ENCODE measurements at places on chromosomes 4 and X.

- DNase-seq = no peak
These were observed 67.6 kb upstream of the PPARGC1A start for GRCh38 chr4:23957465-23957864.

- peak; percentile 69 for DNase-seq
These were observed 40.7 kb upstream of the DDX3X start for GRCh38 chrX:41293269-41293668.

DNA sequence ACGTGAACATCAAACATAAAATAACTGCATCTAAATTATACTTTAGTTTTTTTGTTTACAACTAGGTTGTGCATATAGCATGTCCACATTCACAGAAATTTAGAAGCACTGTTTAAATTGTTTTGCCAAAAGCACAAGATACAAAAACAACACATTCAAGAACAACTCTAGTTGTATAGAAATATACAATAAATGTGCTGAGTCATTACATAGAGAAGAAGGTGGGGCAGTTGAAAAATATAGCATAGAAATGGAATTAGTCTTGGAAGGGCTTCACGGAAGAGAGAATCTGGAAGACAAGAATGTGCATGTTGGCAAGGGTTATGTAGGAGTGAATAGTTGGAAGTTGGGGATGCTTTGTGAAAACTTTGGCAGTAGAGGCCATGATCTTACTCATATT, 239.0 kb upstream of the GLRA2 start:
- no peak for DNase-seq

GRCh38 chr4:134313591-134313990, 112.0 kb upstream of the PABPC4L start:
- DNase-seq = no peak

- DNase-seq = no peak
These were observed 57.1 kb downstream of the TMEM131L start for GRCh38 chr4:153523164-153523796.

GRCh38 chr4:101074326-101074725, 273.0 kb downstream of the PPP3CA start:
- DNase-seq = no peak

DNA sequence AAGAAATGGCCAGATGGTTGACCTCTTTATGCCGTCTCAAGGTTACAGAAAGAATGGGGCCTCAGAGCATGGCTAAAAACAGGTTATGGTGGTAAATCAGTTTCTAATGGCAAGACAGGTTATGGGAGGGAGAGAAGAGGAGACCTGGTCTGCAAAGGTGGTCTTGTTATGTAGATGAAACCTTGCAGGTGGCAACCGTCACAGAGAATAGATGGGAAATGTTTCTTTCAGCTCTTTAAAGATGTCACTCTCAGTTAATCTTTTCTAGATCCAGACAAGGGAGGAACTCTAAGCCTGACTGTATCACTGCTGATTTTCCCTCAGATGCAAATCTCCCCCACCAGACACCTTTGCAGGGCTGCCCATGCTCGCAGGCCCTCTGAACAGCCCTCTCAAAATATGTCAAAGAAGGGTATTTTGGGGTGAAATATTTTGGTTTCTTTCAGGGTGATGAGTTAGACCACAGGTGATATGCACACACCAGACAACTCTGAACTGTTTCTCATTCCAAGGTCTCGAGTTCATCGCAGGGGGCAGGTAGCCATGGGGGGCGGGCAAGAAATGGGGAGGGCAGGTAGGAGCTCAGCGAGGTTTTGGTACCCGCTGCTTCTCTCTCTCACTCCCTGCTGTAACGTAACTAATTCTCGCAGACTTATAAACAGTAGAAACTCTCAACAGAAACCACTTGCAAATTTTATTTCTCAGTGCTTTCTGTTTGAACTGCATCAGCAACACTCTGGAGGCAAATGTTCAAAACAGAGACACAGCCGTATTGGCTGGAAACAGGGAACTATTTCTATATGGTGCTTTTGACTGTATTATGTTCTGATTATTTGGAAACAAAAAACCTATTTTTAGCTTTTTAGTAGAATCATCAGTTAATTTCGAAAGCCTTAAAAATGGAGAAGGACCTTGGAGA, 32.4 kb downstream of the CASP3 start:
- DNase-seq = no peak

- DNase-seq = no peak
These were observed 54.2 kb upstream of the SMIM10 start for GRCh38 chrX:134936542-134936941.

- DNase-seq = peak; percentile 6
These were observed 671 bp downstream of the HPF1 start for GRCh38 chr4:169756971-169757574.

- DNase-seq = no peak
These were observed 2.5 kb downstream of the UBA1 start for GRCh38 chrX:47196098-47196497.

DNA sequence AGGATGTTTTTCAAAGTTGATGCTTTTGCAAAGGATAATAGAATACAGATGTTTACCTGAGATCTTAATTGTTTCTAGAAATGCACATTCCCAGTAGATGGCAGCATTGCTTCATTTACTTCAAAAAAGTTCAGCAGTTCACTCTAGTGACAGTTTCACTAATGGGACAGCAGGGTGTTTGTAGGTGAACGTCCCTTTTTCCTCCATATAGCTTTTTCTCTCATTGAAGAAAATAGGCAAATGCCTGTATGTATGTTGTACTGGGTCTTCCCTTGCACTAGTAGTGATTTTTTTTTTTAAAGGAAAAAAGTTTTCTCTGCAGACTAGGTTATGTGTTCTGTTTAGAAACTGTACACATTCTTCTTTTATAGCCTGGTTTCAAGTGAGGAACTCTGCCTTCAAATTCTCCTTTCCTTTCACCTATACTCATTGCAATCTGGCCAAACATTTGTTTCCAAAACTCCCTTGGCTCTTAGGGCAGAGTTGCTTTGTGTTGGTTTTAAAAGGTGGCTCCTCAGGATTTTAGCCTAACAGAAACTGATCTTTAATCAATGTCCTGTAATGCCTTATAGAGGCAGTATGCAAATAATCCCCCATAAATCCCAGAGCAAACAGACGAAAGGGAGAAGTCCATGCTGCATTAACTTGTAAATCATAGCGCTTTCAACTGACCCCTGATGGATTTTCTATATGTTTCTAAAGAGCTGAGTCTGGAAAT, 86.3 kb downstream of the EGF start:
- no peak for DNase-seq

- no peak for DNase-seq
These were observed 43.9 kb downstream of the ALPK1 start for GRCh38 chr4:112341033-112341432.

DNA sequence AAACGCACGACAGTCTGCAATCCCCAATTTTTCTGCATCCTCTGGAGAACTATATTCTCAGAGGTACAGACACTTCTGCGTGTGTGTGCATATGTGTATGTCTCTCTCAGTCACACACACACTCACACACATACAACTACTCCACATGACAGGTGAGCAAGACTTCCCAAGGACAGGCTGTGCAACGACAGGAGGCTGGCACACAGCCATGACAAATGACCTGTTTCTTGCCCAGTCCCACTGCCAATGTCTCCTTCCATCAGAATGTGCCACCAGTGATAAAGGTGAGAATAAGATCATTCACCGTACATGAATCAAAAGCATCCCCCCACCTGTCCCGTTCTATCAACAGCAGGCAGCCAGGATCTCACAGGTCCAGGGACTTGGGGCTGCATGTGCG, 52.4 kb downstream of the PPP2R2C start:
- DNase-seq = no peak

DNA sequence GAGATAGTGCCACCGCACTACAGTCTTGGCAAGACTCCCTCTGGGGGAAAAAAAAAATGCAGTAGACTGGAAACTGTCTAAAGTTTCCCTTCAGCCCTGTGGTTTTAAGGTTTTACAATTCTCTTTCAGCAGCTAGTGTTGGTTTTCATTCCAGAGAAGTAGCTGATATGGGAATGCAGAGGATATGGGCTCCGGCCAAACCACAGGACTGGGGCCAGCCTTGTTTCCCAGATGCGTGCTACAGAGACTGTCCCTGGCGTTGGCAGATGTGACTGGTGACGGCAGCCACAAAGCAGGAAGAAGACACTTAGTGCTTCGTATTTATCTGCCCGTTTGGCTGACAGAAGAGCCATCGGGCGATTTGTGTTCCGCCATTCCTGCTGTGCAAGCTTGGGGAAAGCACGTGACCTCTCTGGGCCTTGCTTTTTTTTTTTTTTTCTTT, 43.2 kb downstream of the ZBTB49 start:
- DNase-seq = no peak

DNA sequence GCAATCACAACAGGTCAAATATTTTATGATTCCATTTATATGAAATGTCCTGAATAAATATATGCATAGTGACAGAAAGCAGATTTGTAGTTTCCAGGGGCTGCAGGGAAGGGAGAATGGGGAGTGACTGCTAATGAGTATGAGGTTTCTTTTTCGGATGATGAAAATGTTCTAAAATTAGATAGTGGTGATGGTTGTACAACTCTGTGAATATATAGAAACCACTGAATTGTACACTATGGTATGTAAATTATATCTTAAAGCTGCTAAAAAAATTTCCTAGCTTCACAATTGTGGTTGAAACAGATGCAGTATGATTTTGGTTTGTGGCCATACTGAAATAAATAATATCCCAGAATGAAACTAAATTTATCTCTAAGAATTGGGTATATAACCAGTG, 12.9 kb upstream of the IL2 start:
- DNase-seq = no peak

- DNase-seq = no peak
These were observed 279.4 kb downstream of the TMA16 start for GRCh38 chr4:163773940-163774339.

GRCh38 chr4:124945422-124945821, 232.9 kb upstream of the ANKRD50 start:
- no peak for DNase-seq

GRCh38 chrX:11261260-11261659, 32.0 kb upstream of the AMELX start:
- no peak for DNase-seq

DNA sequence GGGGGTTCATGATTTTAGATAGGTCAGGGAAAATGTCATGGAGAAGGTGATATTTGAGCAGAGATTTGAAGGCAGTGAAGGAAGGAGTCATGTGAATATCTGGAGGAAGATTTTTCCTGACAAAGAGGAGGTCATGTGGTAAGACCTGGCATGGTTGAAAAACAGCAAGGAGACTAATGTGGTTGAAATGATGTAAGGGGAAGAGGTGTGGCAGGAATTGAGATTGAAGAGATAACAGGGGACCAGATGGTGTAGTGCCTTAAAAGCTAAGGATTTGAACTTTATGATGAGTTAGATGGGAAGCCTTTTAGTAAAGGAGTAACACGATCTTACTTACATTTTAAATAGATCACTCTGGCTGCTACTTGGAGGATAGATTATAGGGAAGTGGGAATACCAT, 210.9 kb downstream of the RTL9 start:
- DNase-seq = no peak

DNA sequence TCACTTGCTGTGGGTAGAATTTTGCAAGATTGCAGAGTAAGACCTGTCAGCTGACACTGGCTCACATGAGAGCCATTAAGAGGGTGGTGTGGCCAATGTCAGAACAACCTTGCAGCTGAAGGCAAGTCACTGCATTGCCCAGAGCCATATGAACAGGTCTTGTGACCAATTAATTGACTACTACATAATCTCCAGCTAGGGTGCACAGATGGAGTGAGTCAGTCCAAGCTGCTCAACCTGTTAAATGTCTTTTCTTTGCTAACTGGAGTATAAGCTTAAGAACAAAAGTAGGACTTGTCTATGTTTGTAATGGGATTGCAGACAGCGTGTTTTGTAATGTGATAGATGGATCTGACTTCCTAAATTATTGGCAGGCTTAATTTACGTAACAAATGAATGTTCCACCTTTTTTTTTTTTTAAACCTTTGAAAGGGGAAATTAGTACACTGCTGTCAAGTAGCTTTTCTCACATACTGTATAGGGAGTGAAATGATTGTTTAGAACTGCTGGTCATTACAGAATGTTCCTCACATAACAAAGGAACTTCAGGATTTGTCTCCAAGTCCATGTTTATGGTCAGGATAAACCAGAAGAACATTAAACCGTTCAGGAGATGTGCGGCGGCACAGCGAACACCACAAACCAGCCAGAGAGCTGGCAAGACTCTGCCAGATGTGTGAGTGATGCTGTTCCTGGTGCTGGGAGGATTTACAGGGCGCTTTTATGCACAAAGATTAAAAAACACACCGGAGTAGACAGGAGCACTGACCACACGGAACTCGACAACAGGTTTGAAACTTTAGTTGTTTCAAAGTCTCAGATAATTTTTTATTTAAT, 37.0 kb downstream of the FNIP2 start:
- peak; percentile 66 for DNase-seq

GRCh38 chr4:155540698-155541097, 126.0 kb upstream of the GUCY1A1 start:
- no peak for DNase-seq

DNA sequence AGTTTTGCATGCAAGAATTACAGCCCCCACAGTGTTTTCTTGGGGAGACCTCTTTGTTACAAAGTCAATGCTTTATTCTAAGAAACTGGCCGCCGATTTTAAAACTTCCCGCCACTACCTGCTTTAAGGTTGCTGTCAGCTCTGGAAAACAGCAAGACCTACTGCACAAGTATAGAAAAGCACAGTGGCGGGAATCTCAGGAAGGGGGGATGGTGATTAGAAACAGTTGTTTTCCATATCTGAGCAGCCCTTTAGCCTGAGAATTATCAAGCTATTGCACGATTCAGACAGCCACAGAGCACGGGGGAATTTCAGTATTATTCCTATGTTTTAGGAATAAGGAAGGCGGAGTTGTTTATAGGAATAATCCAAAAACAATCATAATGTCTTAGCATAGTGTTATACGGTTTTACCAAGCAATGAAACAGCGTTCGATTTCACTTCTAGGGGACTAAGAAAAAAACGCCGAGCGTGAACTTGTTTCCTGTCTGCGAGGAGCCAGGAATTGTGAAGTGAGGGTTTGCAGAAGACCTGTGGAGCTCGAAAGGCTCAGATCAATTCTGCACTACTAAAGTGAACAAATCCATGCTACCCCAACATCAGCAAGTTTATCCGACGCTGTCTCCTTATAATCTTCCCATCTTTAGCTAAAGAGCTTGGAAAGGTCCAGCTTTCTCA, 81.3 kb downstream of the HMGN5 start:
- DNase-seq = peak; percentile 5

DNA sequence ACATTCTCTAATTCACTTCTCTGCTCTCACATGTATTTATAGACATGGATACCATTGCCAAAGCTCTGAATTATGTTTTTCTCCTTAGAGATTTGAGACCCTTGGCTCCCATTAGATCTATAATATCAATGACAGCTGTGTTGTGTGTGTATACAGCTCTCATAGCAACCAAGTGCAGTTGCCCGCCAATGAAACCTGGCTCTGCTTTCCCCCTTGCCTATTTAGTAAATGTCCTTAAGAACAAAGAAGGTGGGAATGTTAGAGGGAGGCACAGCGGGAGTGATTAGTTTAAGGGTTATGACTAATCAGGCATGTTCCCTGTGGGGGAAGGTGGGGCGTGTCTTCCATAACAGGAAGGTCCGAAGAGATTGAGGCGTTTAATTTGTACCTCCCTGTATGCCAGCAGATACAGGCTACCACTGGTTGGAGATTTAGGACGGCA, 100.5 kb upstream of the TBC1D9 start:
- peak; percentile 87 for DNase-seq
